ENCODE measurements at places on chromosomes 2 and 18. TPM values are rescaled to one million over a fixed set of nuclear protein-coding genes. Genes with fewer than 3 reads are reported as not detected.

Gene CNGA3
- total RNA-seq, result under 0.01 TPM

Gene IL37
- total RNA-seq, result not detected

Gene INHBB
- not detected for total RNA-seq

Gene MOB1A
- total RNA-seq, result 87.4 TPM

Gene ANKRD29
- total RNA-seq, result 6.9 TPM

Gene HOXD13
- total RNA-seq, result not detected

Gene NLRC4
- total RNA-seq, result not detected

Gene ESPNL
- 1.3 TPM for total RNA-seq

Gene SIX3
- not detected for total RNA-seq

Gene SP3
- 125 TPM for total RNA-seq

Gene LMAN2L
- total RNA-seq, result 27.0 TPM

Gene TSPYL6
- not detected for total RNA-seq

Gene SRD5A2
- total RNA-seq, result not detected

Gene TUBA3E
- not detected for total RNA-seq

Gene DNAH6
- total RNA-seq, result under 0.01 TPM

Gene SMYD5
- total RNA-seq, result 19.0 TPM

Gene FAM161A
- 2.6 TPM for total RNA-seq

Gene RBM43
- 4.9 TPM for total RNA-seq

Gene LTBP1
- 190 TPM for total RNA-seq

Gene MAP3K2
- 30.1 TPM for total RNA-seq

Gene MAP3K19
- total RNA-seq, result not detected

Gene RAB6C
- total RNA-seq, result not detected

Gene CDK15
- 1.3 TPM for total RNA-seq

Gene LOXL3
- total RNA-seq, result 12.6 TPM

Gene KRTCAP3
- not detected for total RNA-seq

Gene FOXD4L1
- 0.17 TPM for total RNA-seq

Gene AP1S3
- total RNA-seq, result 3.3 TPM

Gene DCC
- total RNA-seq, result not detected

Gene COL4A4
- total RNA-seq, result 0.51 TPM

Gene CCDC93
- 32.0 TPM for total RNA-seq

Gene FOSL2
- total RNA-seq, result 68.6 TPM

Gene FBXO48
- 0.26 TPM for total RNA-seq

Gene GCKR
- total RNA-seq, result 0.26 TPM

Gene CCDC85A
- total RNA-seq, result not detected

Gene SLC11A1
- 0.17 TPM for total RNA-seq

Gene RGPD8
- 9.5 TPM for total RNA-seq

Gene GPAT2
- 3.9 TPM for total RNA-seq

Gene DPP10
- total RNA-seq, result not detected

Gene SERPINB13
- total RNA-seq, result not detected

Gene AGXT
- not detected for total RNA-seq

Gene C2orf78
- total RNA-seq, result not detected

Gene FOXI3
- total RNA-seq, result not detected

Gene ARHGEF33
- 0.50 TPM for total RNA-seq

Gene CLHC1
- total RNA-seq, result 7.2 TPM

Measured in fibroblast of lung (primary cell).